ENCODE measurements at places on chromosomes 1 and 21. TPM values are rescaled to one million over a fixed set of nuclear protein-coding genes. Genes with fewer than 3 reads are reported as not detected.

- H3K36me3 ChIP-seq, result no peaks in the 10 kb centered on the region
- no peak overlapping the region for H3K27ac ChIP-seq
- H3K4me1 ChIP-seq, result no peaks in the 10 kb centered on the region
- no peak for DNase-seq
- H3K4me3 ChIP-seq, result no peak overlapping the region
These were observed 33.1 kb upstream of the DMBX1 start for GRCh38 chr1:46456411-46456963.

LINGO4 gene
- 0.77 TPM for total RNA-seq

C1orf185 gene
- not detected for total RNA-seq

KRTAP10-7 gene
- not detected for total RNA-seq

- no peak overlapping the region for H3K4me3 ChIP-seq
- DNase-seq, result no peak
- H3K27me3 ChIP-seq, result peaks cover 37% of the 10 kb centered on the region
- H3K36me3 ChIP-seq, result no peaks in the 10 kb centered on the region
These were observed 10.4 kb downstream of the C1orf226 start for GRCh38 chr1:162391790-162392563.

DNA sequence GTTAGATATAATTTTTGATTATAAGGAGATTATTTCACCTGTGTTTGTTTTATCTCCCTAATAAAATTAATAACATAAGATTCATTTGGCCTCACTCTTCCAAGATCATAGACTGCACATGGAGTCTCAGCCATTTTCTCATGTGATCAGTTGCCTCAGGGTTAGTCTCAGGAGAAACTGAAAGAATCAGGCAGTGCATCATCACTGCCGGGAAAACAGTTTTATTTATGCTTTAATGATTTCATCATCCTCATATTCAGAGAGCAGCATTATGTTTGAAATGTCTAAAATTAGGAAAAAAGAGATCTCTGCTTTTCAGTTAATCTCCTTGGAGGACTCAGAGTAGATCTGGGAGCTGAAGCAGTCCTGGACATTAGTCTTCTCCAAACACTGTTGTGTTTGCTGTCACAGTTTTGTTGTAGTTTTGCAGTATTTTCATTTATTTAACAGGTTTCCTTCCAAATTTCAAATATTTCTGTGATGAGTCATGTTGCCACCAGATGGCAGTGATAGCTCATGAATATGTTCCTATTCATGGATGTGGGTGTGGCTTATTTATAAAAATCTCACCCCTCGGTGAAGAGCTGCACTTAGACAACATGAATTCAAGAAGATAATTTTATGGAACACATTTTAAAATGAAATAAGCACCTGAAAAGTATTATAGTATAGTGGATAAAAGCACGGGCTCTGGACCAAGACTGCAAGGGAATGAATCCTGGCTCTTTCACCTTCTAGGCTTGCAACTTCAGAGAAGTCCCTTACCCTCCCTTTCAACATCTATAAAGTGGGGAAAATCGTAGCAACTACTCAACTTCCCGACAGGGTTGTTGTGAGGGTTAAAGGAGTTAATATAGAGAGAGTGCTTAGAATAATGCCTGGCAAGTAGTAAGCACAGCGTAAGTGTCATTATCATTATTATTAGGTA lies 31.2 kb downstream of the CHD1L start:
- H3K4me1 ChIP-seq, result peaks cover 7% of the 10 kb centered on the region
- peaks cover 57% of the 10 kb centered on the region for H3K36me3 ChIP-seq
- no peaks in the 10 kb centered on the region for H3K27me3 ChIP-seq

- H3K27me3 ChIP-seq, result peaks cover 41% of the 10 kb centered on the region
- H3K27ac ChIP-seq, result no peak overlapping the region
- no peaks in the 10 kb centered on the region for H3K36me3 ChIP-seq
- H3K4me1 ChIP-seq, result no peaks in the 10 kb centered on the region
These were observed 22.4 kb upstream of the RUNX3 start for GRCh38 chr1:24952413-24952841.

- no peaks in the 10 kb centered on the region for H3K36me3 ChIP-seq
- no peak for DNase-seq
- H3K27ac ChIP-seq, result no peak overlapping the region
These were observed 123.9 kb upstream of the DUSP10 start for GRCh38 chr1:221865808-221866207.

GUCA2A gene
- total RNA-seq, result not detected

GRCh38 chr1:110897681-110898080 lies 24.7 kb downstream of the CD53 start:
- no peak overlapping the region for H3K27ac ChIP-seq
- peaks cover 7% of the 10 kb centered on the region for H3K27me3 ChIP-seq
- no peak for DNase-seq
- H3K4me3 ChIP-seq, result no peak overlapping the region
- no peaks in the 10 kb centered on the region for H3K4me1 ChIP-seq

DNA sequence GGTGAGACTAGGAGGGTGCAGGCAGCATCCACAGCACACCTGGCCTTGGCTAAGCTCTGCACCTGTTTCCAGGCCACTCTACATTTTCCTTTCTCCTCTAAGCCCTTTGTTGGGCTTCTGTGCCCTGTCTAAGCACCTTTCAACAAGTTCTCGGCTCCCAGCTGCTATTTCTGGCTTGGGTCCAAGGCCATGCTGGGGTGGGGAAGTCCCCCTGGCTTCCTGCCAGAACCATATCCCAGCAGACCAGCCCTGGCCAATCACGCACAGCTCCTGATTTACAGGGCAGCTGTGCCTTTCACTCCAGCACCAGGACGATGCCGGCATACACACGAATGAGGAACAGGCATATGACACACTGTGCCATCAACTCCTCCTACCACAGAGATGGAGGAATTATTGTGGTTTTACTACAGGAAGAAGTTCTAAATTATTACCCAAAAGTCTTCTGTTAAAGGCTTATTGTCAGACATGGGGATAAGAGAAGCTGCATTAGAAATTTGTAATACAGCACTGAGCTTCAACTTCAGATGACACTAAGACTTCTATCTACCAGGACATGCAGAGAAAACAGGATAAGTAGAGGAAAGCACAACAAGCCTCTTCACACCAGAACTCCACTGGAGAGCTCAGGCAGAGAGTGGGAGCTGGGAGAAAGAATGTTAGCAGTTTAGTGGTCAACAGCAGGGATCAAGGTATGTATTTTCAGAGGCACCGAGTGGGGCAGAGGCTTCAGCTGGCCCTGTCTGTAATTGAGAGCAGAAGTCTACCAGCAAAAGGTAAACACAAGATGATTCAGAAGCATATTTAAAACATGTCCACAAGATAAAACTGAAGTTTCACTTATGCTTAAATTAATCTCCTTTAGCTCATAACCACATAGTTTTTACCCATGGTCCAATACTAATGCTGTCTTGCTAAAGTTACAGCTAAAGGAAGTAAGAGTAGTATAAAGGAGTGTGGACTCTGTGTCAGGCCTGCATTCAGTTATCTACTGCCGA lies 37.4 kb downstream of the TRIT1 start:
- H3K27me3 ChIP-seq, result no peaks in the 10 kb centered on the region
- peaks cover 32% of the 10 kb centered on the region for H3K4me1 ChIP-seq
- no peak overlapping the region for H3K4me3 ChIP-seq
- peak; percentile 86 for DNase-seq
- peaks cover 60% of the 10 kb centered on the region for H3K36me3 ChIP-seq

CASZ1 gene
- 56.3 TPM for total RNA-seq

- H3K36me3 ChIP-seq, result no peaks in the 10 kb centered on the region
- no peak for DNase-seq
- H3K4me1 ChIP-seq, result peaks cover 38% of the 10 kb centered on the region
- H3K4me3 ChIP-seq, result no peak overlapping the region
These were observed 2.7 kb downstream of the STUM start for GRCh38 chr1:226551299-226551698.

GRCh38 chr1:998745-998994 lies 1.2 kb downstream of the HES4 start:
- no peak for DNase-seq
- H3K36me3 ChIP-seq, result no peaks in the 10 kb centered on the region
- peak overlapping the region; percentile 77 for H3K4me3 ChIP-seq
- peaks cover 45% of the 10 kb centered on the region for H3K4me1 ChIP-seq
- H3K27me3 ChIP-seq, result no peaks in the 10 kb centered on the region

GRCh38 chr1:157682710-157683437 lies 17.7 kb downstream of the FCRL3 start:
- no peaks in the 10 kb centered on the region for H3K36me3 ChIP-seq
- H3K4me1 ChIP-seq, result no peaks in the 10 kb centered on the region
- peaks cover 6% of the 10 kb centered on the region for H3K27me3 ChIP-seq
- no peak overlapping the region for H3K4me3 ChIP-seq
- no peak overlapping the region for H3K27ac ChIP-seq
- no peak for DNase-seq

DNA sequence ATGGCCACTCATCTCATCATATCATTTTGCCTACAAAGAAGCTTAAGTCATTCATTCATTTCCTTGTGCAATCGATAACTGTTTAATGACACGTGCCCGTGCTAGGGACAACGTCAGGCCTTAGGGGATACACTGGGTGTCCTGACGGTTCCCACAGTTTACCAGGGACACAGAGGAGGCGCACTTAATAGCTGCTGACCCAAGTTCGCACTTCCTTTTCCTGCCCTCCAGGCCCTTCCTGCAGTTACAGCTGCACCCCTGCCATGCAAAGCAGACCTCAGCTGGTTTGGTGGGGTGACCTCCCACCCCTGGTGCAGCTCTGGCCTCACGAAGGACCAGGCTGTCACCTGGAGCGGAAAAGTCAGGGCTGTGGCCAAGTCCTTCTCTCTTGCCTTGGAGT lies 4.2 kb downstream of the SPATA21 start:
- no peak overlapping the region for H3K4me3 ChIP-seq
- no peaks in the 10 kb centered on the region for H3K36me3 ChIP-seq
- H3K4me1 ChIP-seq, result peaks cover 8% of the 10 kb centered on the region

ZBTB8OS gene
- total RNA-seq, result 32.4 TPM
